Stimulated activated CD8-positive, alpha-beta memory T cell treated with anti-CD3 and anti-CD28 coated beads, Interleukin-15, amount 100 ng/mL, for 24 hours (primary cell): ENCODE measurements at places on chromosomes 7 and 10.

GRCh38 chr10:74077416-74077815 lies 73.2 kb downstream of the AP3M1 start:
- DNase-seq: no peak

GRCh38 chr10:58818900-58819299 lies 306.2 kb downstream of the BICC1 start:
- DNase-seq: no peak

GRCh38 chr10:88896372-88896993 lies 16.4 kb downstream of the STAMBPL1 start:
- DNase-seq: no peak

- DNase-seq: no peak
Observed at GRCh38 chr10:97335188-97335619, 675 bp upstream of the FRAT2 start.

DNA sequence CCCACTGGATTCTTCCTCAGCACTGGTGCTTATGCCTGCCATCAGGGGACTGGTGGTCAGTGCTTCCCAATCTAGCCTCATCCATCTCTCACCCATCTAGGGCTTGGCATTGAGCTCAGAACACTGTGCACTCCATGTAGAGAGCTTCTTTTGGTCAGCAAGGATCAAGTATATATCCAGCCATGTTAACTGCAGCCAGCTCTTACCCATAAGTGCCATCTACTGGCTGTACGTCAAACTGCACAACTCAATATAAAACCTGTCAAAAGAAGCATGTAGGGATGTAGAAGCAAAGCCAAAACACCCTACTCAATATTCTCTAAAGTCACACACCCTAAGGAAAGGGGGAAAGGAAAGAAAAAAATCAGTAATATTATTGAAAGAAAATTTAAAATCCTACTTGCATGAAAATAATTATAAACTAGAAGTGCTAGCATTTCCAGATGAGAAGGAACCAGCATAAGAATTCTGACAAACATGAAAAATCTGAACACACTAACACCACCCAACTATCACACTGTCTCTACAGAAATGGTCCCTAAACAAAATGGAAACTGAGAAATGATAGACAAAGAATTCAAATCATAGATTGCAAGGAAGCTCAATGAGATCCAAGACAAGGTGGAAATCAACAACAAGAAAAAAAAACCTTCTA lies 531.1 kb upstream of the STEAP1 start:
- DNase-seq: no peak

DNA sequence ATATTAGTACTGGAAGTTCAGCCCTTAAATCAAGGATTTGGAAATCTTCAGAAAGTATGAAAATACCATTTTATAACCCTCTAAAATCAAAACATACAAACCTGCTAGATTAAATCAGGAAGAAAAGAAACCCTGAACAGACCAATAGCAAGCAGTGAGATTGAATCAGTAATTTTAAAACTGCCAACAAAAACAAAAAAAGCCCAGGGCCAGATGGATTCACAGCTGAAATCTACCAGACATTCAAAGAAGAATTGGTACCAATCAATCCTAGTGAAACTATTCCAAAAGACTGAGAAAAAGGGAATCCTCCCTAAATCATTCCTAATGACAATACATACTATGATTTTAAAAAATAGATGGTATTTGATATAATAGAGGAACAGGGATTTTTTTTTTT lies 70.1 kb downstream of the MCU start:
- no peak for DNase-seq

- DNase-seq: peak; percentile 3
Observed at GRCh38 chr7:128738570-128739047, 550 bp upstream of the CALU start.

- DNase-seq: no peak
Observed at GRCh38 chr10:13080643-13081042, 19.3 kb upstream of the OPTN start.

- DNase-seq: no peak
Observed at GRCh38 chr7:42227541-42227935, 9.5 kb downstream of the GLI3 start.

GRCh38 chr10:78279756-78280155 lies 246.1 kb downstream of the RPS24 start:
- DNase-seq: no peak

DNA sequence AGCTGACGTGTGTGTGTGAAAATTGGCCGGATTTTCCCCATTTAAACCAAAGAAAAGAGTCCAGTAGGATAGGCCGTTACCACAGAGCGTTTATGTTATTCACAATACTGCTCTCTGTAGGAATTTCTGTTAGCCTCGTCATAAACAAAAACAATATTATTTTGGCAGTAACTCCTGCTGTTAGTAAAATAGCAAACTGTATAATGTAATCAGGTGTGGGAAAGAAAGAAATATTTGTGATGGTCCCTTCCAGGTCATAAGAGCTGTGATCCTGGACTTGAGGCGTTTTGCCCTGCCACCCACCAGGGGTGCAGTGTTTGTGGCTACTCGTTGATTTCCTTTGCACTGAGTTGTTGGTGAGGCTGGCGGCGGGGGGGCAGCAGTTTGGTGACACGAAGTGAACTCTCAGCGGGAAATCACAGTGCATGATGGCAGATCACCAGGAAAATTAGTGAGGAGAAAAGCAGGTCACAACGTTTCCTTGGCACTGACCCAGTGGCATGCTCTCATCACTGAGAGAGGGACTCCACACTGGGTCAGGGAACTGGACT lies 2.8 kb downstream of the EEPD1 start:
- no peak for DNase-seq

- DNase-seq: no peak
Observed at GRCh38 chr10:33164060-33164709, 170.3 kb downstream of the NRP1 start.
